ENCODE measurements at places on chromosomes 2 and 18. TPM values are rescaled to one million over a fixed set of nuclear protein-coding genes. Genes with fewer than 3 reads are reported as not detected.

The DSC1 gene
- not detected for total RNA-seq

The ZBTB7C gene
- not detected for total RNA-seq

The IMPACT gene
- 15.1 TPM for total RNA-seq

The ESPNL gene
- 2.6 TPM for total RNA-seq

The PLEKHH2 gene
- total RNA-seq = 7.1 TPM

The DSG4 gene
- not detected for total RNA-seq

The HOXD4 gene
- not detected for total RNA-seq

The ASNSD1 gene
- 165 TPM for total RNA-seq

The COL5A2 gene
- total RNA-seq = 215 TPM

The SCLY gene
- total RNA-seq = 35.9 TPM

The SNRPD1 gene
- total RNA-seq = 102 TPM

The IL18R1 gene
- not detected for total RNA-seq

The ANKRD30B gene
- not detected for total RNA-seq

The FBLN7 gene
- total RNA-seq = not detected

The TRIM54 gene
- total RNA-seq = 0.34 TPM

The IL36RN gene
- total RNA-seq = not detected

The METAP1D gene
- 6.0 TPM for total RNA-seq

The RAB27B gene
- total RNA-seq = not detected

The GKN2 gene
- not detected for total RNA-seq

The LYPD6 gene
- 10.4 TPM for total RNA-seq

The MTX2 gene
- 38.0 TPM for total RNA-seq

The COBLL1 gene
- total RNA-seq = 16.2 TPM

The ARPC2 gene
- total RNA-seq = 141 TPM

The SULT1C2 gene
- not detected for total RNA-seq

The CNOT9 gene
- total RNA-seq = 188 TPM

The POTEC gene
- total RNA-seq = not detected

The SMYD5 gene
- 40.2 TPM for total RNA-seq

The LONRF2 gene
- not detected for total RNA-seq

The C2orf92 gene
- total RNA-seq = 1.3 TPM

The RAD51AP2 gene
- not detected for total RNA-seq

The FKBP1B gene
- total RNA-seq = 41.8 TPM

The DCC gene
- 0.35 TPM for total RNA-seq

The AMER3 gene
- not detected for total RNA-seq

The SERPINB12 gene
- not detected for total RNA-seq

The SCN1A gene
- total RNA-seq = not detected

The UNC80 gene
- 6.0 TPM for total RNA-seq

The SLC23A3 gene
- total RNA-seq = 0.13 TPM

The PTPRM gene
- 11.0 TPM for total RNA-seq

The C2orf72 gene
- not detected for total RNA-seq

The IGFBP2 gene
- total RNA-seq = 188 TPM

The ANKRD30BL gene
- total RNA-seq = not detected
